GM20000 (cell line): ENCODE measurements at places on chromosomes 16 and 17.

- no peak for DNase-seq
Observed at GRCh38 chr17:49365667-49366066, 3.6 kb upstream of the ZNF652 start.

DNA sequence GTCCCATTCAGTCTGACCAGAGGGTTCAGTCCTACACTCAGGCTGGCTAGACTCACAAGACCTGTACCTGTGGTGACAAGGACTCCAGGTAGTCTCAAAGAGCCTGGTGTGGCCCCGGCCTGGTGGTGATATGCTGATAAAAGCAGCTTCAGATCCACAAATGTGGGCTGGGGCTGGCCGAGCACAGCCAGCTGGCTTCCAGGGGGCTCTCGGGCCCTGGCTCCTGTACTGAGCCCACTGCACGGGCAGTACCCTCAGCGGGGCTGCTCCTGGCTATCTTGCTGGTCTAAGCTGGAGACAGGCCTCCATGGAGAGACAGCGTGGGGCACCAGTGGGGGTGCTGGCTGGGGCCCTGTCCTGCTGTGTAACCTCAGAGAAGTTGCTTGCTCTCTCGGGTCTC is 4.3 kb downstream of the SMIM5 start:
- no peak for DNase-seq

- DNase-seq = no peak
Observed at GRCh38 chr16:66949472-66949871, 11.6 kb upstream of the CES3 start.

DNA sequence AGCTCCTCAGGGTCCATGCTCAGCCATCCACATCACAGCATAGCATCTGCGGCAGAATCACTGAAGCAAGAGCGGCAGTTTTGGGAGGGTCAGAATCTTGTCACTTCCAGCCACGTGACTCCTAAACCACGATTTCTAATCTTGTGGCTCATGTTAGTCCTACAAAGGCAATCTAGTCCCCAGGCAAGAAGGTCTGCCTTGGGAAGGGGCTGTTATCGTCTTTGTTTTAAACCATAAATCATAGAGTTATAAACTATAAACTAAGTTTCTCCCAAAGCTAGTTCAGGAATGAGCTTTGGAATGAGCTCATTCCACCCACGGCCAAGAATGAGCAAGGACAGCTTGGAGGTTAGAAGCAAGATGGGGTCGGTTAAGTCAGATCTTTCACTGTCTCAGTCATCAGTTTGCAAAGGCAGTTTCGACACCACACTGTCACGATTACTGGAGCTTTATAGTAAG is 20.8 kb upstream of the DNAH17 start:
- no peak for DNase-seq

DNA sequence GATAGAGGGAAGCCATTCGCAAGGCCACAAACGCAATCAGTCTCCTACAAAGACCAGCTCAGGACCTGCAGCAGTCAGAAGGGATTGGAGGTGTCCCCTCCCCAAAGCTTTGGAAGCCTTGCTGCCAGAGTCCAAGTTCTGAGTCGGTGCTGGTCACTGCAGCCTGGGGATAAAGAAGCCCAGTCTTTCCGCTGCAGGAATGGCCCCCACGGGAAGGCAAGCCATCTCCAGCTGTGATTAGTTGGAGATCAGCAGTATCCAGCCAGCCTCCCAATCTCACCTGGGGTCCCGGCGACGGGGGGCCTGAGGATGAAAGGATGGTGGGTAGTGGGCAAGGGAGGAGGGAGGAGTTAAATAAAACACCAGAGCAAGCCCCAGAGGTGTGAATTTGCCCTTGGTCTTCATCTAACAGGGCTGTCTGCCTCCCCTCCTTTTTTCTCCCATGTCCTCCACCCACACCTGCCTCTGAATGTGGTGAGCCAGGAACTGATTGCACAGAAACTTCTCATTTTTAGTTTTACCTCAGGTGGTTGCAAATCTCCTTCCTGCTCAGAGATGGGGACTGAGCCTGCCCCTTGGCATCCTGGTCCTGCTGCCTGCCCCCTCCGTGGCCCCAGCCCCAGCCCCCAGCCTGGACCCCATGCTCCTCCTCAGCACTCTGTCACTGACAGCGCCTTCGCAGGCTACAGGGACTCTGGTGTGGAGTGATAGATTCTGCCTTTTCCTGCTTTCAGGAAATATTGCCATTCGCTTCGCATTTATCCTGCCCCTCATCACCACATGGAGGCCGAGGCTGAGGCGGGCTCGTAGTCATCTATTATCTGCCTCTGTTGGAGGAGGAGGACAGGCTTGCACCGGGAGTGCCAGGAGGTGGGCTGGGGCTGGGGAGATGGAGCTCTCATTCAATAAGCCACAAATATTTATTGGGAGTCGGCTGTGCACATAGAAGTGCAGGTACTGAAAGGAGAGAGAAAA is 262.9 kb upstream of the SDK2 start:
- DNase-seq = no peak

DNA sequence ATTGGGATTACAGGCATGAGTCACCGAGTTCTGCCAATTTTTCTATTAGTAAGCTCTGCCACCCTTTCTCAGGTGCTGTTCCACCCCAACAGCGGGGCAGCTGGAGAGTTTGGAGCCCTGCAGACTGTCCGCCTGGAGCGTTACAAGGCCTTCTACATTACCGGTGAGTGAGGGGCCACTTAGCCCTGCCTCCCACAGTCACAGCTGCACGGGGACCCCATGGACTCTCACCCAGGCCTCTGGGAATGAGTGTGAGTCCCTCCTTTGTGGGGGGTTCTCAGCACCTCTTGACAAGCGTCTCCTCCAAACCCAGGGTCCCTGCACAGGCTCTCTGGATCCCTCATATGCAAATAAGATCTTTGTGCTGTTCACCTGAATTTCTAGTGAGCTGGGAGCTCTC is 56.0 kb downstream of the WIPI1 start:
- no peak for DNase-seq
